ENCODE measurements at places on chromosomes 11 and 22. TPM values are rescaled to one million over a fixed set of nuclear protein-coding genes. Genes with fewer than 3 reads are reported as not detected.
A peak's percentile ranks its signal among the peaks of the same experiment; 100 is the strongest.

Gene UBQLNL
- total RNA-seq, result under 0.01 TPM

- DNase-seq, result peak; percentile 92
These were observed 55.3 kb upstream of the GCAT start for GRCh38 chr22:37752189-37753087.

DNA sequence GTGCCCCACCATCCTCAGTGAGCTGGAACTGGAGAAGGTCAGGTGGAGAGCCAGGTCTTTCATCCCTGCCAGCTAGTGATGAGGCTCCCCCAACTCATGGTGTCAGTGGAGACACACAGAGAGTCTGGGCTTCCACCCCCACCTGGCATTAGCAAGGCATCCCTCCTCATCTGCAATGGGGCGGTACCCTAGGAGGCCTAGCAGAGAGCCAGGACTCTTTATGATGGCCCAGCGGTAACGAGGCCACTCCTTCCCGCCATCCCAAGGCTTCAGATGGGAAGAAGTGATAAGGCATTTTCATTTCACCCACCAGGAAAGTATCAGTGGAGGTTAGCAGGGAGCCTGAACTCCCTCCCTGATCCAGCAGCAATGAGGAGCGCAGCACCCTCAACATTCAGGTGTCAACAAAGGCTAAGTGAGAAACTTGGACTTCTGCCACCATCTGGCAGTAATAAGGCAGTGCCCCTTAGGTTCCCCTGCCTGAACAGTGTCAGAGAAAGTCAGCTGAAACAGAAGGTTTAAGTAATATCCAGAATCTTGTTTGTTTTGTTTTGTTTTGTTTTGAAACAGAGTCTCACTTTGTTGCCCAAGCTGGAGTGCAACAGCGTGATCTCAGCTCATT lies 40.5 kb upstream of the FBLN1 start:
- no peak for DNase-seq

DNA sequence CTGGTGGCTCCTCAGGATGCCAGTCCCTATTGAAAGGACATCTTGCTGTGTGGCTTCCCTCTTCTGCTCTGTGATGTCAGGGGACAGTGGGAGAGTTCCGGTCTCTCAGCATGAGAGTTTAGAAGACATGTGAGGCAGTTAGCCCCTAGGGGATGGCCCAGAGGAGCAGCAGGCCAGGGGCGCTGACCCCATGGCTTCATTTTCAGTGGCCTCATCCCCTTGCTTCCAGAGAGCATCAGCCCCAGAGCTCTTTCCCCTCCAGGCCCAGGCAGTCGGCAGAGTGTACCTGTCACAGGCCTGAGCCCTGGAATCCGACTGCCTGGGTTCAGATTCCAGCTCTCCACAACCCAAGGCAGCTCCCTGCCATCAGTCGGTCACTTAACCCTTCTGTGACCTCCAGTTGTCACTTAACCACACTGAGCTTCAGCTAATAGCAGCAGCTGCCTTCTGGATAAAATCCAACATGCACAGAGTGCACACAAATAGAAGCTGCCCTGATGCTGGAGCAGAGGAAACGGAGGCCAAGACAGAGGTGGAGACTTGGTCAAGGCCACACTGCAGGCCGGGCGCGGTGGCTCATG lies 14.1 kb upstream of the LRRC10B start:
- no peak for DNase-seq

Gene LDHAL6A
- total RNA-seq, result not detected

DNA sequence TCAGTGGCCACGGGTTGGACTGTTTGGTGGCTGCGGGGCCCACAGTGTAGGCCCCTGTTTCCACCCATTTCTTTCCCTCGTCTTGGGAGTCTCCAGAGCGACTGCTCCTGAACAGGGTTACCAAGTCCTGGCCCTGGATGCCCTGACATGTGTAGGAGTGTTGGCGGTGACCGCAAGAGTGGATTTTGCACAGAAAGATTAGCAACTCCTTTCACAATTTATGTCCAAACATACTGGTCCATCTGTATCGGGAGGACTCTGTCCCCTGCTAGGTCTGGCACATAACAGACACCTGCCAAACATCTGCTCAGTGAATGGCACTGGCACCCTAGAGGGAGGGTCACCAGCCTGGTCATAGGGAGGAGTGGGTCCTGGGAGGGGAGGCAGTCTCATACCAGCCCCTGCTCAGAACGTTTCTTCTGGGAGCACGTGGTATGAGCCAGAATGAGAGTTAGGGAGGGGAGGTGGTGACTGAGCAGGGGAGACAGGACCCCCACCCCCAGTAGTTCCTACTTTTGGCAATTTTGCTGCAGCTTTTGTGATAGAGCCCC lies 3.4 kb upstream of the APOA1 start:
- DNase-seq, result no peak

Gene LYVE1
- total RNA-seq, result 140 TPM

GRCh38 chr11:131894615-131895544 lies 524.5 kb downstream of the NTM start:
- DNase-seq, result no peak

DNA sequence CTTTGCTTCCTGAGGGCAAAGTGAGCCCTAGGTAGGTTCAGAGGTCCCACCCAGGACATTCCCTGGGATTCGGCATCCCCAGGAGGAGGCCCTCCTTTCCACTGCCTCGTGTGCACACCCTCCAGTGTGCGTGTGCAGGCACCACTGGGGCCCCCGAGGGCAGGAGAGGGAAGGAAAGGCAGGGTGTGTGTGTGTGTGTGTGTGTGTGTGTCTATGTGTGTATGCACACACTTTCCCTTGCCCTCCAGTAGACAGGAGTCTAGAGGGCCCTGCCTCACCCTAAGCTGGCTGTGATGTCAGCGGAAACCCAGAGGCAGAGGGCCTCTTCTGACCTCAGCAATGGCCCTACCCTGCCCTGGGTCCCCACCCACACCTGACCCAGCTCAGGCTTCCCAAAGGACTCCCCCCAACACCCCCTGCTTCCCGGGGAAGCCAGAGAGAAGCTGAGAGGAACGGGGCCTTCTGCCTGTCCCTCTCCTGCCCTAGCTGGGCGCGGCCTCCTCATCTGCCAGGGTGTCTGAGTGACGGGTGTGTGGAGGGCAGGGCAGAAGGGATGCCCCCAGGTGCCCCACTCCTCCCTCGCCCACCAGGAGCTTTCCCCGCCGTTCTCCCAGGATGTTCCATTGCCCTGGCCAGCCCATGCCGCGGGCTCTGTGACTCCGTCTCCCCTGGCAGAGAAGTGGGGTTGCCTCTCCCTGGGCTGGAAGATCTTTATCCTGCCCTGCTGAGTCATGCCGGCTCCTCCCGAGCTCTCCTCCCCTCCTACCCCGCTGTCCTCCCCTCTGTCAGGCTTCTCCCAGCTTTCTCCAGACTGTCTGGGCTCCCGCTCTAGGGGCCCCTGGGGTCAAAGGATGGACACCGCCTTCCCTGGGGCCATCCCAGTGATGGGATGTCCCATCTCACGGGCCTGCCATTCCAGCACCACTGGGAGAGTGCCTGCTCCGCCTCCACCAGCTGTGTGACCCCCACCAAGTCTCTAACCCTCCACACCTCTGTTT lies 6.0 kb upstream of the CLCF1 start:
- no peak for DNase-seq

Gene HBE1
- total RNA-seq, result not detected

DNA sequence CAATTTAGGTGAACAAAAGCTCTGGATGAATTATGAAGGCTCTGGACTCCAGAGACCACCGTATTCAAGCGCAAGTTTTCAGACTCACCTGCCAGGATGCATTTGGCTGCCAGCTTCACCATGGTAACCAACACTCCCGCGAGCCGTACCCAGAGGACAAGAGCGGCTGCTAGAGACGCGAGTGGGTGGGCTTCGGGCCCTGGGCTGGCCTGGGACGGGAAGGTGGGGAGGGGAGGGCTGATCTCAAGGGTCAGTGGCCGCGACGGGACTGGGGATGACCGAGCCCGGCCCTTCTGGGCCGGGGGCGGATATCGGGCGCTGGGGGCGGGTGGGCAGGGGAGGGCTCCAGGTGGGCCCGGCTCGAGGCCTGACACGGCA lies 344 bp downstream of the IFT27 start:
- DNase-seq, result peak; percentile 24

Gene SLC22A6
- total RNA-seq, result not detected

GRCh38 chr11:67345247-67345919 lies 8.0 kb downstream of the POLD4 start:
- DNase-seq, result peak; percentile 82

GRCh38 chr11:75557666-75558494 lies 4.2 kb upstream of the SERPINH1 start:
- peak; percentile 67 for DNase-seq

DNA sequence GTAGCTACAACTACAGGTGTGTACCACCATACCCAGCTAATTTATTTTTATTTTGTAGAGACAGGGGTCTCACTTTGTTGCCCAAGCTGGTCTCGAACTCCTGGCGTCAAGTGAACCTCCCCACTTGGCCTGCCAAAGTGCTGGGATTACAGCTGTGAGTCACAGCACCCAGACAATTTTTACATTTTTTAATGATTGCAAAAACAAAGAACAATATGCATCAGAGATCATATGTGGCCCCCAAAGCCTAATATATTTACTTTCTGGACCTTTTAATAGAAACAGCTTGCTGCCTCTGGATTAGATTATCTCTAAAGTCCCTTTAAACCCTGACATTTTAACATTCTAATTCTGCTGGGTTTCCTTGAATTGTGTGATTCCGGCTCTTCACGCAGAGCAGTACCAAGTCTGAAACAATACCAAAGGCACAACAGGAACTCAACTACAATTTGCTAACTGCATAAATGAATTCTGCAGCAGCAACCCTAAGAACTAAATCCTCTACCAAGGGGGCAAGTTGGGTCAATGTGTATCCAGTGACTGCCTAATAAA lies 25.0 kb downstream of the RAB30 start:
- DNase-seq, result peak; percentile 55

GRCh38 chr22:45672564-45673481 lies 1.2 kb downstream of the ATXN10 start:
- DNase-seq, result no peak

DNA sequence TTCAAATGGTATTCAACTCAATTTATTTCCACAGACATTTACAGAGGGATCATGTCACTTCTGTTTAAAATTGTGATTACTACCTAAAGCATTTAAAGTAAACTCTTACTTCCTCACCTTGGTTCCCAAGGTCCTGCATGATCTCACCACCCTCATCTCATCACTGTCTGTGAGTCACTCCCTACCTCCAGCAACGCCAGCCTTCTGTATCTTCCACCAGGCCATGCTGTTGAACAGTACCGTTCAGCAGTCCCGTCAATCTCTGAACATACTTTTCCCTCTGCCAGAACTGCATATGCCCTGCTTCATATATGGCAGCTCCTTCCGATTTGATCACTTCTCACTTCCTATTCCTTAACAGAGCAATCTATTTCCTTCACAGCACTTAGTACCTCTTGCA lies 2.0 kb downstream of the FBXO3 start:
- no peak for DNase-seq

DNA sequence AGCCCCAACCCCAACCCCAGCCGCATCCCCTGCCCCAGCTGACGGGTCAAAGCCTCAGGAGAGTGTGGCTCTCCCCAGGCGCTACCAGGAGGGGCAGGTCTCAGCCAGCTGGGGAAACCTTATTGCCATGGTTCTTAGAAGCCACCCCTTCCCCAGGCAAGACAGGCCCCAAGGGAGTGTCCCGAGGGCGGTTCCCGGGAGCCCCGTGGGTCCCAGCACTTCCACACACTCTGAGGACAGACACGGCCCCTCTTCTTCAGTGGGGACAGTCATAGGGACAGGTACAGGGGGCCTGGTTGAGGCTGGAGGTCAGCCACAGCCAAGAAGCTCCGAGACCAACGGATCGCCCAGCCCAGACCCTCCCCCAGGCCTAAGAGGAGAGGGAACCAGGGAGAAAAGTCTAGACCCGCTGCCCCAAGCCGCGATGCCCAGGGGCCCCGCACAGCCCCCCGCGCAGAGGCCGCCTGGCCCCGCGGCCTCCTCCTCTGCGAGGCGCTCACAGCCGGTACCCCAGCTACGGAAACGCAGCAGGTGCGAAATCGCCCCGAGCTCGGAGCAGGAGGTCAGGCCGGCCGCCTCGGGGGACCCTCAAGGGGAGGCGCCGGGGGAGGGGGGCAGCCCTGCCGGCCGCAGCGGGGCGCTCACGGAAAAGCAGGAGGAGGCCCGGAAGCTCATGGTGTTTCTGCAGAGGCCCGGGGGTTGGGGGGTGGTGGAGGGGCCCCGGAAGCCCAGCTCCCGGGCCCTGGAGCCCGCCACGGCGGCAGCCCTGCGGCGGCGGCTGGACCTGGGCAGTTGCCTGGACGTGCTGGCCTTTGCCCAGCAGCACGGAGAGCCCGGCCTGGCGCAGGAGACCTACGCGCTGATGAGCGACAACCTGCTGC lies 2.6 kb downstream of the KLHDC7B start:
- no peak for DNase-seq

GRCh38 chr22:47032091-47032943 lies 269.9 kb downstream of the TBC1D22A start:
- DNase-seq, result no peak
